NCI-H446 (cell line): ENCODE measurements at places on chromosomes 16 and 17.

DNA sequence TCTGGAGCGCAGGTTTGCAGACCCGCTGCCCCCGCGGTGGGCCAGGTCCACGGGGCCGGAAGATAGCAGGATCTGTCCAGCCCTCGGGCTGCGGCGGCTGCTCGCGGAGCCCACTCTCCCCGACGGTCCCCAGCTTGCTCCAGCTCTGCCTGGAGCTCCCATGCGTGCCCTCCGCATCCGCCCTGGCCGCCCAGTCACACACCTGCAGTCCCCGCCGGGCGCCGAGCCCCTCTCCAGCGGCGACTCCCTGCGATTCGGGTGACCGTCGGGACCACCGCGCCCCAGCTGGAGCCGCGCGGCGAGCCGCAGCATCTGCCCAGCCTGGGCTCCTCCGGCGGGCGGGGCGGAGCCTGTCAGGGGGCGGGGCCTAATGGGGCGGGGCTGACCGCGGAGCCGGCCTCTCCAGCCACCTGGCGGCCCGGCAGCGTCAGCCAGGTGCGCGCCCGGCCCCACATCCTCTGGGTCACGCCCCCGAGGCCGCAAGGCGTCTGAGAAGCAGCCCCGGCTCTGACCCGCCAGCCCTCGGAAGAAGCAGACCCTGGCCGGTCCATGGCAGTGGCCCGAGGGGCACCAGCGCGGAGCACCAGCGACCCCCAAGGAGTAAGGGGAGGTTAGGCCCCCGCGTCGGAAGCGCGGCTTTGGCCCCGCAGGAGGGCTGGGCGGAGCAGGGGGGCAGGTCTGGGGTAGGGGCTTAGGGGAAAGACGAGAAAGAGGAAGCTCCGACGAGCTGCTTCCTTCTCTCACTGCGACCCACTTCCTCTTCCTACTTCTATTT is at the start of gene PIK3R5:
TSS of gene PIK3R5 (minus strand) at position 314 of the 775 bp plus-strand sequence. CDS start 54,213 bp downstream, outside the sequence.
- DNase-seq: no peak

DNA sequence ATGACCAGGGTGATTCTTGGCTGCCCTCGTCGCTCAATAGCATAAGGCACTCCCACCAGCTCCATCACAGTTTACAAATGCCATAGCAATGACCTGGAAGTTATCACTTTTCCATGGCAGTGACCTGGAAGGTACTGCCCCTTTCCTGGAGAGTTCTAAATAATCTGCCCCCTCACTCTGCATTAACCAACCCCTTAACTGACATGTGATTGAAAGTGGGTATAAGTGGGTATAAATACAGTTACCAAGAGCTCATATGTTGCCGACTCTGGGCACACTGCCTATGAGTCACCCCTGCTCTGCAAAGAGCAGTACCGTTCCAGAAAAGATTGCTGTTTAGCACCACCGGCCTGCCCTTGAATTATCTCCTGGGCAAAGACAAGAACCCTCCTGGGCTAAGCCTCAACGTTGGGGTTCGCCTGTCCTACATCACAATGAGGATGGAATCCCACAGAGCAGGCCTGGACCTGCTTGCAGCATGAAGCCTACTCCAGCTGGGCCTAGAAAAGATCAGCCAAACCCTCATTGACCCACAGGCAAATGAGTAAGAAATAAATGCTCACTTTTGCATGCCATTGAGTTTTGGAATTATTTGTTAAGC is 95.2 kb upstream of the SEC14L1 start:
- DNase-seq: peak; percentile 28

DNA sequence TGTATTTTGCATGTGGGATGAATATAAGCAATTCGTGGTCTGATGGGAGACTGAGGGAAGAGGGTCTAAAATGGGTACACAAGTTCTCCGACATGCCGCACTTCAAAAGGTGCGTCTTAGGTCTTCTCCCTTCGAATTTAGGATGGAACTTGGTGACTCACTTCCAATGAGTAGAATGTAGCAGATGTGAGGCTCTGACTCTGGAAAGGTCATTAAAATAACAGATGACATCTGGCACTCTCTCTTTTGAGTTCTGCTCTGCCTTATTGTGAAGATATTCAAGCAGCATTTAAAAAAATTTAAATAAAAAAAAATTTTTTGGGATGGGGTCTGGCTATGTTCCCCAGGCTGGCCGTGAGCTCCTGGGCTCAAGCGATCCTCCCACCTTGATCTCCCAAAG is 92.7 kb downstream of the TMEM100 start:
- no peak for DNase-seq

GRCh38 chr16:20675488-20676267 is 21.8 kb downstream of the ACSM1 start:
- DNase-seq: no peak

GRCh38 chr16:81431554-81432353 is 12.9 kb upstream of the CMIP start:
- no peak for DNase-seq

GRCh38 chr17:58694302-58694701 is 1.9 kb downstream of the RAD51C start:
- no peak for DNase-seq

DNA sequence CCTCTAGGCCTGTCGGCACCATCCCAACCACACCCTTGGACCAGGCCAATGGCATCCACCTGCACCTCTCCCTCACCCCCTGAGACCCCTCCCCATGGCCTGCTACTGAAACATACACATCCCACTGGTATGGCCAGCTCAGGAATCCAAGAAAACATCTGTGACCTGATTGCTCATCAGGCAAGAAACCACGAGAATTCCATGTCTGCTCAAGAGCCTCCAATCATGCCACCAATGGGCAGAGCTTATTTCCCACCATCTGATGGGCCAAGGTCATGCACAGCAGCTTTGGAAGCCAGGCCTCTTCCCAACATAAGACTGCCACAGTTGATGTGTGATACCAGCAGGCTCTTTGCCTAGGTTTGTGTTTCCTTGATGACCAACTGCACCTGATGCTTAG is 190.1 kb downstream of the C16orf78 start:
- no peak for DNase-seq

DNA sequence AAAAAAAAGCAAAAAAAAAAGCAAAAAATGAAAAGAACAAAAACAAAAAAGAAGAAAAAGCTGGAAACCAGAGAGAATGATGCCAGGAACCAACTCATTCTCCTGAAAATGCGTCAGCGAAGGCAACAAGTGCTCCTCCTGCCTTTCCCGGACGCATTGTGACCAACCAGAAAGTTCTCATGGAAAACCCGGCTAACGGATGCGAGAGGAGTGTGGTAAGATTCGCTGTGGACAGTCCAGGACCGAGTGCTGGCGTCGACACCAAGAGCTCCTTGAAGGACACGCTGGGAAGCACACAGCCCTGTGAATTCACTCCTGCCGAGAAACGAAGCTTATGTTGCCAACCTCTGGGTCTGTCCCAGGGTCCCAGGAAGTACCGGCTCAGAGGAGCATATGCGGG is 43.4 kb downstream of the METRNL start:
- no peak for DNase-seq

DNA sequence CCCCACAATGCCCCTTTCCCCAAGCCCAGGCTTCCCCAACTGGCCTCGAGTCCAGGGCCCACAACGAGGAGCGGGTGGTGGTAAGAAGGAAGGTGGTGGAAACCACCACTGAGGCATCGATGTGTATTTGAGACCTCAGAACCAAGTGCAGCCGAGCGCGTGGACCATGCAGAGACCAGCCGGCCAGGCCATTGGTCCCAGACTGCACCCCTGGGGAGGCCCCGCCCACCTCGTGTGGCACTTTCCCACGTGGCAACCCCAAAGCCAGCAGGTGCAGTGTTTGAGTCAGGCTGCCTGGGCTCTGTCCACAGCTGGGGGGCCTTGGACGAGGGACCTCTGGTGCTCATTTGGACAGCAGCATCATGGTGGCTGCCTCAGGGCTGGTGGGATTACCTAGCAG is 28.1 kb upstream of the BAHCC1 start:
- no peak for DNase-seq

GRCh38 chr16:85416228-85417109 is 196.7 kb upstream of the GSE1 start:
- DNase-seq: peak; percentile 19

GRCh38 chr16:85520853-85521521 is 92.1 kb upstream of the GSE1 start:
- no peak for DNase-seq

- no peak for DNase-seq
Observed at GRCh38 chr16:1651974-1652312, 26.1 kb upstream of the JPT2 start.

DNA sequence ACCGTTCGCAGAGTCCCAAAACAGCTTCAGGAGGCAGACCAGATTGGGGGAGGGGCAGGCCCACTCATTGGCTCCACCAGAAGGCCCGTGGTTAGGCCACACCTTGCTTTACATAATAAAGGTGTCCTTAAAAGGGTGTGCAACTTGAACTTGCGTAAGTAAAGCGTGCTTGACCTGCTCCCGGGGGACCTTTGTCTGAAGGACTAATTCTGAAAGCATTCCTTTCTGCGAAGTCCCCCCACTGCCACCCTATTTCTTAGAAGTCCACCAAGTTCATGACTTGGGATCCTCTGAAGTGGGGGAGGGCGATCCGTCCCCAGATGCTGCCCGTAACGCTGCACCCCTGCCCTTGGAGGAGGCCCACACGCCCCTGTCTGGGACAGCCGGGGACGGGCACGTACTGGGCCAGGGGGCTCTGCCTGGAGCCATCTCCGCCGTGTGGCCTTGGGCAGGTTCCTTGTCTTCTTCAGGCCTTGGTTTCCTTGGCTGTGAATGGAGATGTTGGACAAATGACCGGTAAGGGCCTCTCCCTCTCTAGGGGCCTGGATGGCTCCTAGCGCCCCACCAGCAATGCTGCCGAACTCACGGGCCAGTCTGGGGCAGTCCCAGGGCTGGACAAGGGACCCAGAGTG is 823 bp upstream of the ZNF469 start:
- DNase-seq: no peak

- no peak for DNase-seq
Observed at GRCh38 chr17:2697611-2698162, 13.9 kb downstream of the CLUH start.

DNA sequence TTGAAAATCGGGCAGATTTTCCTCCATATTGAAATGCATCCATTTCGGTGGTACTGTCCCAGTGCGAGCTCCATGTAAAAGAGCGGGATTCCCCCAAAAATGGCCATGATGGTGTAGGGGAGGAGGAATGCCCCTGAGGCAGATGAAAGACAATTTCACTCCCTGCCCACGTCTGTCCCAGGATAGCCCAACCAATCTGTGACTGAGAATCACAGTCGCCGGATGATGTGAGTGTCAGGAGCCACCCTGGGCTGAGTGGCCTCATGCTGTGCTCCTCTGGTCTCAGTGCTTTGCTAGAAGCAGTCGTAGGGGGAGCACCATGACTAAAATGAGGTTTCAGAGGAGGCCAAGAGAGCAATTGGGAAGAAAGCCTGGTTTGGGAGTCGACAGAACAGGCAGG is 16.7 kb downstream of the SLC6A4 start:
- DNase-seq: no peak

DNA sequence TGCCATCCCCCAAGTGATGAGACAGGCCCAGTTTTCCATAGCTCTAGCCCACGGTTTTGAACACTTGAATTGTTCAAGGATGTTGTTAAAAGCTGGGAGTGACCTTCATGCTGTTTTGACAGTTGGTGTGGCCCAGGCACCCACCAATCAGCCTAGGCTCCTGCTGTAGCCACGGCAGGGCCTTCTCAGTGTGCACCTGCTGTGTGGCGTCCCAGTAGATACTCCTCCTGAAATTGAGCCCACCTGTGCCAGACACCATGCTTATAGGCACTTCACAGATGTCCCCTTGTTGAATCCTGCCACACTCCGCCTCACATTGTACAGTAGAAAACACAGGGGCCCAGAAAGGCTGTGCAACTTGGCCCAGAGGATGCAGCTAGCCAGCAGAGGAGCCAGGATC is 86.4 kb downstream of the SOCS1 start:
- no peak for DNase-seq

DNA sequence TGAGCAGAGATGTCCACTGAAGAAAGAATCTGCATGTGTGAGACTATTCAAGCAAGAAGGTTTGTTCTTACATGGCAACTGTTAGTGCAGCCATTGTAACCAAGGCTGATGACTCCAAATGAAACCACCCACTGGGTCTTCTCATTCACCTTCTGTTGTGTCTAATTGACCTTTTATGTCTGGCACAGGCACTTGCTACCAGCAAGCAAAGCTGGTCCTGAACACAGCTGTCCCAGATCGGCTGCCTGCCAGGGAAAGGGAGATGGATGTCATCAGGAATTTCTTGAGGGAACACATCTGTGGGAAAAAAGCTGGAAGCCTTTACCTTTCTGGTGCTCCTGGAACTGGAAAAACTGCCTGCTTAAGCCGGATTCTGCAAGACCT is 3.6 kb downstream of the CDC6 start:
- no peak for DNase-seq

DNA sequence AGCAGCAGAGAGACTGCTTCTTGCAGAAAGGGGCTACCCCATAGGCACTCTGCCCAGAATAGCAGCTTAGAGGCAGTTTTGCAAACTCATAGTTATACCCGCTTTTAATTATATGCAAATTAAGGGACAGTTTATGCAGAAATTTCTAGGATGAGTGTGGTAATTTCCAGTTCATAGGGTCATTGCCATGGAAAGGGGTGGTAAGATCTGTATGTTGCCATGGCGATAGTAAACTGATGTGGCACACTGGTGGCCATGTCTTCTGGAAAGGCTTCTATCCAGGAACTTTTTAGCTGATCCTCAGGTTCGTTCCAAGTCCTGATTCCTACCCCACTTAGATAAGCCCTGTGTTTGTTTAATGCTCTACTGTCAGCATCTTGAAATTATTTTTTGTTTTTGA is 6.2 kb downstream of the STXBP4 start:
- no peak for DNase-seq

DNA sequence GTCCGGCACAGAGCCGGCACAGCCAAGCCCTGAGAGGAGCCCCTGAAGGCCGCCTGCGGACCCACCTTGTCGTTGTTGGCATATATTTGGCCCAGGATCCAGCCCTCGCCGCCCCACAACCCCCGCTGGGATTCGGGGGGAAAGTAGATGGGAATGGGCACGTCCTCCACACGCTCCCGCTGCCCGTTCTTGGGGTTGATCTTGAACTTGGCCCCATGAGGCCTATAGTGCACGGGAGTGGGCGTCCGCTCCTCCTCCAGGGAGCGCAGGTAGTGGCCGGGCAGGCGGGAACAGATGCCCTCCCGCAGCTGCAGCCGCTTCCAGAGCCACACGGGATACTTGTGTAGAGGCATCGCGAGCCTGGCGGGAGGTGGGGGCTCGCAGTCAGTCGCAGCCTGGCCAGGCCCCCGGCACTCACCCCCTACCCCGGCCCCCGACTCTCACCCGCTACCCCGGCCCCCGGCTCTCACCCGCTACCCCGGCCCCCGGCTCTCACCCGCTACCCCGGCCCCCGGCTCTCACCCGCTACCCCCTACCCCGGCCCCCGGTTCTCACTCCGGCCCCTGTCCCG is 387 bp downstream of the MRPL28 start:
- no peak for DNase-seq
